Fibroblast of pulmonary artery (primary cell): ENCODE measurements at places on chromosomes 16 and 17.

DNA sequence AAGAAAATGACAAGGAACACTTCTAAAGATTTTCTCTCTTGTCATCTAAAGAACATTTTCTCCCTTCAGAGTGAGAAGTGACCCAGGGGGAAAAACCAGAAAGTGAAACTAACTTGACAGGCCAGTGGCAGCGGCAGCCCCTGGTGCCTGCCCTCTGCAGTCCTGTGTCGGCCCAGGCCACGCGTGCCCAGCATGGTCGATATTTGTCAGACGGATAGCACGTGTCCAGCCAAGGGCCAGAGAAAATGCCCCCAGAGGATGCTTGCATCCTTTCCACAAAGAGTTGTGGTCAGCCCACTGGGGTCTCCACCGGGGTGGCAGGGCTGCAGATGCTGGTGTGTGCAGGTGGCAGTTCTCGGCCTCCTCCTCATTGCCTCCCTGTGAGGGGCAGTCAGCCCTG lies 176.6 kb downstream of the RAB11FIP4 start:
- no peak for DNase-seq

GRCh38 chr16:1163567-1164055 lies 10.7 kb downstream of the CACNA1H start:
- DNase-seq, result no peak

GRCh38 chr17:15957206-15957605 lies 12.3 kb downstream of the ADORA2B start:
- DNase-seq, result no peak

GRCh38 chr16:87713451-87714229 lies 52.1 kb downstream of the KLHDC4 start:
- no peak for DNase-seq

GRCh38 chr16:75322740-75323139 lies 71.3 kb upstream of the BCAR1 start:
- peak; percentile 39 for DNase-seq

DNA sequence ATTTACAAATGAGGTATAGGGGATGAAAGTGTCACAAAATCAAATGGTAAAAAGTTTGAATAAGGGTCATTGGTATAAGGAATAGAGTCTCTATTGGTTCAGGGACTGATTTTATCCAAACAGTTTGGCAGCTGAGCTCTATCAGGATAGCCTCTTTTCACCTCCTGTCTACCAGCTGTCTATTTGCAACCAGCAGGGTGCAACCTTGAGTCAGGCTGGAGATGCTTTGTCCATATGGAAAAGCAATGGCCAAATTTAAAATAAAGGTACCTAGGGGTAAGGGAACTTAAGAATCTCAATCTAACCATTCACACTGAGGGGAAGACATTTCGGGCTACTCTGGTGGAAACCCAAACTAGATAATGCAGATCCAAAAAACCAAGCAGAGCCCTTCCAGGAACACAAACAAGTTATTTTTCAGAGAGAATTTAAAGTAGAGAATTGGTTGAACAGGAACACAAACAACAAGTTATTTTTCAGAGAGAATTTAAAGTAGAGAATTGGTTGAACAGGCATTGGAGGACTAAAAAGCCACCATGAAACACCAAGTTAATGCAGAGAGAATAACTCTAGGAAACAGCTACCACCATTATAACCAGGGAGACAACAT lies 12.6 kb upstream of the CA10 start:
- peak; percentile 5 for DNase-seq

- DNase-seq, result no peak
These were observed 290.4 kb downstream of the TOX3 start for GRCh38 chr16:52256310-52257078.

- DNase-seq, result no peak
These were observed 172.5 kb downstream of the GRIN2A start for GRCh38 chr16:10009684-10010083.

GRCh38 chr17:69760562-69760961 lies 314.5 kb upstream of the KCNJ16 start:
- DNase-seq, result no peak

DNA sequence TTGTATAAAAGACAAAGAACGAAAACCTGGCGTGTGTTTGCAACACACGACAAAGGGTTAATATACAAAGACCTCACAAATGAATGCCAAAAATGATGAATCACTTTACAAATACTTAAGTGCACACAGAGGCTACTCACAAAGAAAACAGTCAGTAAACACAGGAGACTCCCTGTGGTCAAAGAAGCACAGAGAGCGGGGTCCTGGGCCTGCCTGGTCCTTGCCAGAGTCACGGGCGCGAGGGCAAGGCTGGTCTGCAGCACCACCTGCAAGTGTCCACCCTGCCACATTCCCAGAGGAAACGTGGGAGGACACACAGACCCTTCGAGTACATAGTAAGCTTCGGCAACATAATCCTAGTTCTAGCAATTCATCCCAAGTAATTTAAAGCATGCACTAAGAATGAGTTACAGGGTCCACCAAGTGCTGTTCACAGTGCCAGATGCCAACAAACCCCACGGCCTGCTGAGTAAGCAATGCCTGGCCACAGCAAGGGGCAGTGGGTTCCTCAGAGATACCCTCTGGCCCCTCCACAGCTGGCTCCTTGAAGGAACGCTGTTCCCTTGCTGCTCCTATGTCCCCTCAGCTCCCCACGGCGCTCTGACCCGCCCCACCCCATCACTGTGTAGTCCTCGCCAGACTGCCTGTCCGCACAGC lies 24.6 kb upstream of the FAAP100 start:
- peak; percentile 86 for DNase-seq
